HFFc6 (cell line): ENCODE measurements at places on chromosomes 1 and 21.

DNA sequence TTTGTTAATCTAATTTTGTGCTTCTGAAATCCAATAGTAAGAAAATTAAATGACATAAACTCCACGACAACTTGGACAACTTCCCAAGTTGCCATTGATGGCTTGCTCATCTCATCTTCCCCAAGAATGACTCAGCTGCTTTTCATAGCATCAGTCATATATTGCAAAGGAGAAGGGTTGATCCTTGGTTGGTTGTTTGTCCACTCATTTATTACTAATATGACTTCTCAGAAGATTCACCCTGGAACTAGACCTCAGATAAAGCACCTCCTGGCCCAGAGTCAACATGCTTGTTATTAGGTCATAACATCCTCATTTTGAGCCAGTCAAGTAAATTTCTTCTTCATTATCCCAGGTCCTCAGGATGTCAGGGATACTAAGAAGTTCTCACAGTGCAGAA is 2.3 kb upstream of the LCE3D start:
- DNase-seq, result peak; percentile 59

DNA sequence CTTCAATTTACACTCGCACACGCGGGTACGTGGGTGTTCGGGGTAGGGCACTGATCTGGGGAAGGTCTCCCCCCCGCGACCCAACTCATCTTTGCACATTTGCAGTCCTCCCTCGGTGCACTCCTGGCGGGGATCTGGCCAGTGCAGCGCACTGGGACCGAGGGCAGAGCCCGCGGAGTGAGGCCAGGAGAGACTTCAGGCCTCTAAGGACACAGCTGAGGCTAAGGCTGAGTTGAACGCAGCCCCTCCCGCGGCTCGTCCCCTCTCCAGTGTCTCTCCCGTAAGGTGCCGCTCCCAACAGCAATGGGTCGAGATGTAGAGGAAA is 936 bp upstream of the NCAM2 start:
- DNase-seq, result no peak

DNA sequence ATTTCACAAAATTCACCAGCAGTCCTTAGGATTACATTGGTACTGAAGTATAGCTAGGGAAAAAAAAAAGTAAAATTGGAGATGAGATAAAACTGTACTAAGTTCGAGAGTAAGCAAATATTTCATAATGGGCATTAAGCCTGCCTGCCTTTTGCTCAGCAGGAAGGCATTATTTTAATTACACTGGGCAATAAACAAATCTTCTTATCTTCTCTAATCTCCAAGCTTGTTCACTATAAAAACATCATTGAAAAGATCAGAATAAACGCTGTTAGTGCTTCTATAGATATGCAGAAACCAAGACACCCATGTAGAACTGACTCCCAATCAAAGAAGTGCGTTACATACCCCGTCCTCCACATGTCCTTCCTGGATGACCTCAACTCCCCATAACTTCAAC is 174.2 kb upstream of the CHODL start:
- no peak for DNase-seq

GRCh38 chr1:70864302-70864701 is 183.3 kb downstream of the PTGER3 start:
- peak; percentile 71 for DNase-seq

GRCh38 chr1:177783051-177783450 is 186.8 kb downstream of the SEC16B start:
- no peak for DNase-seq

GRCh38 chr1:201740670-201741111 is 88.3 kb upstream of the IPO9 start:
- DNase-seq, result no peak

DNA sequence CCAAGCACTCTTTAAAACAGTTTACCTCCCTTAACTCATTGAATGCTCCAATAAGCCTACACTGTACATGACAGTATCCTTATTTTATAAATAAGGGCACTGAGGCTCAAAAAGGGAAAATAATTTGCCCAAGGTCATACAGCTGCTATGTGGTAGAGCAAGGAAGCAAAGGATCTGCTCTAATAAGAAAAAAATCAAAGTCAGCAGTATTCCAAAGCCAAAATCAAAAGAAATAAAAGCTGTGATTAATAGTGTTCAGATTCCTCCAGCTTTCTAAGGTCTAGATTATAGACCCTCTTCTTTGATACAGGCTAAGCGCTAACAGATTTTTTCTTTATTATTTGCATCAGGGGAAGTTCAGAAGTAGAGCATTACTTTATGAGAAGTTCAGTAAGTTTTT is 39.3 kb downstream of the IL12RB2 start:
- DNase-seq, result no peak

DNA sequence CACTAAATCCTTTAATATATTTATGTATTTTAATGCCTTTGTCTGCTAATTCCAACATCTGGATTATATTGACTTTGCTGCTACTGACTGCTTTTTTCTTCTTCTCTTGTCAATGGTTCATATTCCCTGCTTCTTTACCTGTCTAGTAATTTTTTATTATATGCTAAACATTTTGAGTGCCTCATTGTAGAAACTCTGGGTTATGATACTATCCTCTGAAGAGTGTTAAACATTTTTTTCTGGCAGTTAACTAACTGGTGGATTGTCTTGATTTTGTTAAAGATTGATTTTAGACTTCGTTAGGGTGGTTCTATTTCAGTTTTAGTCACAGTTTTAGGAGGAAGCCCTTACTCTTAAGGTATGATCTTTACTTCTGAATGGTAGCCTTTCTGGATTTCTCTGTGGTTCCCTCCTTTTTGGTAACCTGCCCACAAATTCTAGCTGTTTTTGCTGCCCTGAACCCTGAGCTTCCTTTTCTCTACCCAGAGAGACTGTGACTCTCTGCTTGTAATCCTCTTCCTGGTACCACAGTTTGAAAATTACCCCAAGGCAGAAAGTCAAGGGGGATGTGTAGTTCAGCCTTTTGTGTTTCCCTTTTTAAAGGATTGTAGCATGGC is 81.9 kb downstream of the DHRS3 start:
- DNase-seq, result no peak

DNA sequence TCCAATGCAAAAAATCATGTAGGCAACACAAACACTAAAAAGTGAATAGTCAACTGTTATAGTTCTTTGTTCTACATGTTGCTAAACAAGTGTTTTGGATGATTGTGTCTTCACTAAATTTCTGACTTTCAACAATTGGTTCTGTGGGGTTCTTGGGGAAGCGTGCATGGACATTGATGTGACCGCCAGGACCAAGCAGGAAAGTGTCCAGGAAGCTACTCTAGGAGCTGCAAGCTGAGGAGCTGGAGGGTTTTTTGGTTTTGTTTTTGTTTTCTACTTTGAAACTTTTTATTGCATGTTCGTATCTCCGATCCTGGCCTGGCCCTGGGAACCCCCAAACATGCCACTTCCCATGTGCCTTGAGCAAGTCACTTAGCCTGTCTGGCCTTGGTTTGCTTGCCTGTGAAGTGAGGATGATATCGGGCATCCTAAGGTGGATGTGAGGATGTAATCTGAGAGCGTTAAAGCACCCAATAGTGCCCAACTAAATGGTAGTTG is 8.0 kb downstream of the TMPRSS3 start:
- no peak for DNase-seq

DNA sequence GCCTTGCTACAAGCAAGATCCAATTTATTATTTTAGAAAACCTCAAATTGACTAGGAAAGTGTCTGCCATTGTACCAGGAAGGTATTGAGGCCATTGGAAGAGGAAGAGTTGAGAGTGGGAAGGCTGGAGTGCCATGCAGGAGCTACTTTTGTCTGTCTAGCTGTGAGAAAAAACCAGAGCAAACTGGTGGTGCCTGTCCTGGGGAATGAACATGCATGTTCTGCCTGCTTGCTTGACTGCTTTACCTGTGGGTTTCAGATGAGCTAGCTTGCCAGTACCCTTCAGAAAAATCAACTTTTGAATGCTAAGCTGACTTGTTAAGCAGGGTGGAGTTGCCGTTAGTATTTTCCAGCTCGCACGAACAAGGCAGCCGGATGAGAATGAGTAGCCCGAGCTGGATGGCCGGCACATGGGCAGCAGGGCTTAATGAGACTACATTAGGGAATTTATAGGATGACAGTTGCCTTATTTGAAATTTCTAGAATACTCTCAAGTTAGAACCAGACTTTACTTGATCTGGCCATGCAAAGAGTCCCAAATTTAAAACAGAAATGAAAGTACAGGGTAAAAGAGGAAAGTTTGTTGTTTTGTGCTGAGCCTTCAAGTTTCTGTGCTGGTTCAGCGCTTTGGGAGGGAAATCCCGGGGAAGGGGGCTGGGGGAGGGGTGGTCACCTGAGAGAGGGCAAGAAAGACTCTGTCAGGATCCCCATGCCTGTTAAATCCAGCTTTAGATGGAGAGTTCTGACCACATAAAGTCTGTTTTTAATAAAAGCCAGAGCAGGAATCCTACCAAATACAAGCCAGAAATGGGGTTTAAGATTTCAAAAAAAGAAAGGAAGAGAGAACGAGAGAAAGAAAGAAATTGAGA is 29.6 kb upstream of the C1orf105 start:
- peak; percentile 21 for DNase-seq

- no peak for DNase-seq
These were observed 23.4 kb downstream of the SLAMF6 start for GRCh38 chr1:160499631-160500030.

DNA sequence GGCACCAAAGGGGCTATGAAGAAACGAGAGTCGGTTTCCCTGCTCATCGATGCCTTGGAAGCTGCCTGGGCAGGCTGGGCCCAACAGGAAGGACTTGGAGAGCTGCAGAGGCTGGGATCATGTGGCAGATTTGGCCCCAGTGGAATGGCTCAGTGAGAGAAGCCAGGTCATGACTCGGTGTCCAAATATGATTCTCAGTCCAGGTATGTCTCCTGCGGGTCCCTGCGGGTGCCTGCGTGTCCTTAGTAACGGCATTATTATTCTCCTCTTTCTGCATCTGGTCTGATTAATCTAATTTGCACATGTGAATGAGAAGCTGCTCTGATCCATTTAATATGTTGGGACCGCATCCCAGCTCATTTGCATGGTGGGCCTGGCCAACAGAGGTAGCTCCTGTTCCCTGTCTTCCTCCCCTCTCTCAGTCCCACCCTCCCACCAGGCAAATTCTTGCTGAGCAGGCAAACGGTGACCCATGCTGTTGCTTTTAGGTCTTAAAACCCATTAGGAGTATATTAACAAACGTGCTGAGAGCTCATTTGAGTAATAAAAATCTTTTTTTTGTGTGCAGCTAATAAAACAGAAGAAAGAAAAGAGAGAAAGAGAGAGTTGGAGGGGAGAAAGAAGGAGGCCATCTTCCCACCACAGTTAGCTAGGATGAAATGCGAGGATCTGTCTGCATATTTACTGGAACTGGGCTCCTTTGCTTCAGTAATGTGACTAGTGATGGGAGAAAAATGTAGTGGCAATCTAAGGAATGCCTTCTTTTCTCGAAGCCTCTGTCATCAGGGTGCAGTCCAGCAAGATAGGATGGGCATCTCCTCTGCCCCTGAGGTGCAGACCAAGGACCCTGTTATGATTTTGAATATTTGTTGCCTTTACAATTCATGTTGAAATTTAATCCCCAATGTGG is 133.5 kb downstream of the HMGB4 start:
- peak; percentile 4 for DNase-seq

GRCh38 chr1:48026275-48026674 is 29.1 kb upstream of the TRABD2B start:
- no peak for DNase-seq

DNA sequence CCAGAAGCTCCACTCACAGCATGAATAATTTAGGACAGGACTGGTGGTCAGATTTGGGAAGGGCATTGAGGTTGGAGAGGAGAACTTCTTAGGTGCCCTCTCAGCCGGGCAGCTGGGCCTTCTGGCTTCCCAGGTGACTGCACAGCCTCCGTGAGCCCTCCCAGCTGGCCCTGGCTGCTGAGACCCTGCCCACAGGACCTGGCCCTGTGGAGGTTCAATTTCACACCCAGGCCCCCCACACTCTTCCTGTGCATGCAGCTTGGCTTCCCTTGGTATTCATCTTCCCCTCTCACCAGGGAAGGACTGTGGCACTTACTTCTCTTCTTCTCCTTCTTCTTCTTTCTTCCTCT is 50.6 kb downstream of the NDUFS5 start:
- DNase-seq, result no peak

DNA sequence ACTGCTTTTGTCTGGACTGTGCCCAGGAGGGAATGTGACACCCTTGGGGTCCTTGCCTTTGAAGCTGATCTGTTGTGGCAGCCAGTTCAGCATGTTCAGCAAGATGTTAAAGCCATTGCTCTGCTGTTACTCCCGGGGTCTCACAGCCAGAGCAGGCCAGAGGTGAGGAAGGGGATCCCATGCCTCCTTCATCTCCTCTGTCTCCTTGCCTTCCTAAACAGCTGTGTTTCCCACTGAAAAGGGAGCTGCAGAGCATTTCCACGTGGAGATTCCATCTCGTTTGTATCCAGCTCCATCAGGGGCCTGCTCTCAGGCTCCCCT is 135.8 kb upstream of the COL6A1 start:
- DNase-seq, result no peak

DNA sequence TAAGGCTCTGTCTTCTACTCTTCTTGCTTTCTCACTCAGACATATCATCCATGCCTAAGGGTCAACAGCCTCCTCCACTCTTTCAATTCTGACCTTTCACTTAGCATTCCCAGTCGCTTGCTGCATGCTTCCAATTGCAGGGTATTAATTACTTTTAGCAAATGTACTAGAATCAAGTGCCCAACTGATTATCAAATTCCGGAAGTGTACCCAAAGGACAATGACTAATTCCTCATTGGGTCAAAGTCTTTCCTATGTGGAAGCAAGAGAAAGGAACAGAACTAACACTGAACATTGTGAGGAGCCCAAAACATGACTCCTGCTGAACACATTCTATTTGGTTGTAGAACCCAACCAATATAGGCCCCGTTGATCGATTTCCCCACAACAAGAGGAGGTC is 101.8 kb downstream of the APP start:
- no peak for DNase-seq
